ENCODE measurements at places on chromosomes 13 and 19. TPM values are rescaled to one million over a fixed set of nuclear protein-coding genes. Genes with fewer than 3 reads are reported as not detected.
A peak's percentile ranks its signal among the peaks of the same experiment; 100 is the strongest.

GRCh38 chr19:33186431-33187182 lies 7.5 kb upstream of the LRP3 start:
- DNase-seq: no peak
- peaks cover 10% of the 10 kb centered on the region for H3K27me3 ChIP-seq
- no peak overlapping the region for H3K27ac ChIP-seq
- H3K36me3 ChIP-seq: no peaks in the 10 kb centered on the region
- no peaks in the 10 kb centered on the region for H3K4me1 ChIP-seq

- H3K27ac ChIP-seq: no peak overlapping the region
- H3K4me3 ChIP-seq: peak overlapping the region; percentile 26
- DNase-seq: no peak
- H3K4me1 ChIP-seq: no peaks in the 10 kb centered on the region
Observed at GRCh38 chr19:23070353-23071146, 46.3 kb upstream of the ZNF730 start.

GRCh38 chr19:28656644-28657043 lies 556.3 kb downstream of the UQCRFS1 start:
- DNase-seq: no peak
- no peaks in the 10 kb centered on the region for H3K27me3 ChIP-seq
- H3K4me1 ChIP-seq: peaks cover 22% of the 10 kb centered on the region
- no peaks in the 10 kb centered on the region for H3K36me3 ChIP-seq
- H3K4me3 ChIP-seq: no peak overlapping the region

ZNF726 gene
- 10.5 TPM for total RNA-seq

C5AR2 gene
- 0.52 TPM for total RNA-seq

SIGLEC9 gene
- 1.9 TPM for total RNA-seq

DNA sequence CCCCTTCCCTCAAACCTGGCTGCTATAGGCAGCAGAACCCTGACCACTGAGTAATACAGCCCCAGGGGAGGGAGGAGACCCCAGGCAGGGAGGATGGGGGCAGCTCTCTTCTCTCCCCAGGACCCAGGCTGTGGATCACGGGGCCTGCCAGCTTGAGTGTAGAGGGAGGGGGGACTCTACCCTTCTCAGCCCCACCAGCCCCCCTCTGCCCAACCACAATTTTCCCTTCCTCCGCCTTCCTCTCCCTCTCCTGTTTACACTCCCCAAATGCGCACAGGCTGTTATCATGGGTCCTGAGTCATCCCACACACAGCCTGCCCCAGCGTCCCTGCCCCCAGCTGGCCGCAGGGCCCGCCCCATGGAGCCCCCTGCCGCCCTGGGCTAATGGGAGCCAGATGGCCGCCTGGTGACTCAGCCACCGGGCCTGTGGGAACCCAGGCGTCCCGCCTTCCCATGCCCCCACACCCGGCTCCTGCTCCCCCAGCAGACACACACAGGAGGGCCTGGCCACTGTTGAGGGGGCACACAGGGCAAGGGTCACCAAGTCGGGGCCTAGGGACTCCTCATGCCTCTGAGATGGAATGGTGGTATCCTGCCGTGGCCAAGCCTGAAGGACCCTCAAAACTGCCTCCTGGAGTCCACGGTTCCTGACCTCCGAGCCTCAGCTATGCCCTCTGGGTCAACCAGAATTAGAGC lies 13.6 kb downstream of the CCDC97 start:
- H3K36me3 ChIP-seq: peaks cover 70% of the 10 kb centered on the region
- H3K4me1 ChIP-seq: peaks cover 16% of the 10 kb centered on the region
- no peak overlapping the region for H3K27ac ChIP-seq

DNA sequence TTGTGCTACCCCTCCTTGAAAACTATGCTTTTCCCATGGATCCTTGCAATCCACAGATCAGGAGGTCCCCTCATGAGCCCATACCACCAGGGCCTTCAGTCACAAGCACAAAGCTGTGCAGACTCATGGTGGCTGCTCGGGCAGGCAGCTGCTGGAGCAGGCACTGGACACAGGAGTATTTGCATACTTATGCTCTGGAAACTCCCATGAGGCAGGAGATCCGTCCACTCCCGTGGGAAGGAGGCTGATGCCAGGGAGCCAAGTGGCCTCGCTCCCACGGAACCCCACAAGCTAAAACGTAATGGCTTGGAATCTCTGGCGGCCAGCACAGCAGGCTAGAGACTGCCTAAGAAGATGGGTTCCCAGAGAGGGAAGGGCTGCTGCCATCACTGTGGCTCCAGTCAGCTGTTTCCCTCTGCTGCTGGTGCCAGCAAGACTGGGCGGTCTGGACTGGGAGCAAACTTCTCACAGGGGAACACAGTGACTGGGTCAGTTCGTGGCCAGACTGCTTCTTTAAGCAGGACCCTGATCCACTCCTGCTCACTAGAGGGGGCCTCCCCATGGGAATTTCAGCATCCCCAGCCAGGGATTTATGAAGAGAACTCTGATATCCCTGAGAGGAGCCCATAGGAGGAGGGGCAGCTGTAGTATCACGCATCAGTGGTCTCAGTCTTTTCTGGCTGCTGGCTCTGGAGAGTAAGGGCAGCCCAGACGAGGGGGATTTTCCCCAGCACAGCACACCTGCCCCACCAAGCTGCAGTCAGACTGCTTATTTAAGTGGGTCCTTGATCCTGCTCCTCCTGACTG lies 370.3 kb upstream of the ATXN8OS start:
- H3K4me1 ChIP-seq: no peaks in the 10 kb centered on the region
- no peaks in the 10 kb centered on the region for H3K36me3 ChIP-seq
- H3K27me3 ChIP-seq: no peaks in the 10 kb centered on the region
- no peak for DNase-seq

SUGP1 gene
- total RNA-seq: 31.8 TPM

CLDN10 gene
- 0.94 TPM for total RNA-seq

MTUS2 gene
- total RNA-seq: 0.09 TPM

DNA sequence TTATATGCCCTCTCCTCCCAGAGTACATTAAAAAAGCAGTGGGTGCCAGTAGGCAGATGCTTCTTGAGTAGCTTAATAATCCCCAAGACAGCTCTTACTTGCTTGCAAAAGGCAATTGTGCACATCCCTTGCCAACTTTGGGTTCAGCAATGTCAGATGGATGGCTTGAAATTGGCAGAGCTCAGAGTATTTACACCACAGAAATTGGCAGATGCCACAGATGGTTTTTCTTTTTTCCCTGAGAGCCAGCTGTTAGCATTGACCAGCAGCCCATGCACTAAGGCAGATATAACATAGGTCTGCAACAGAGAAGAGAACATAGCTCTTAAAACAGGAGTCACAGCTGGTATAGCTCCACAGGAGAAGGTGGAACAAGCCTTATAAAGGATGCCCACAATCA lies 18.4 kb upstream of the RNASEH2B start:
- H3K27me3 ChIP-seq: no peaks in the 10 kb centered on the region
- peak overlapping the region; percentile 68 for H3K27ac ChIP-seq
- no peak for DNase-seq
- no peaks in the 10 kb centered on the region for H3K36me3 ChIP-seq
- peaks cover 39% of the 10 kb centered on the region for H3K4me1 ChIP-seq

DNA sequence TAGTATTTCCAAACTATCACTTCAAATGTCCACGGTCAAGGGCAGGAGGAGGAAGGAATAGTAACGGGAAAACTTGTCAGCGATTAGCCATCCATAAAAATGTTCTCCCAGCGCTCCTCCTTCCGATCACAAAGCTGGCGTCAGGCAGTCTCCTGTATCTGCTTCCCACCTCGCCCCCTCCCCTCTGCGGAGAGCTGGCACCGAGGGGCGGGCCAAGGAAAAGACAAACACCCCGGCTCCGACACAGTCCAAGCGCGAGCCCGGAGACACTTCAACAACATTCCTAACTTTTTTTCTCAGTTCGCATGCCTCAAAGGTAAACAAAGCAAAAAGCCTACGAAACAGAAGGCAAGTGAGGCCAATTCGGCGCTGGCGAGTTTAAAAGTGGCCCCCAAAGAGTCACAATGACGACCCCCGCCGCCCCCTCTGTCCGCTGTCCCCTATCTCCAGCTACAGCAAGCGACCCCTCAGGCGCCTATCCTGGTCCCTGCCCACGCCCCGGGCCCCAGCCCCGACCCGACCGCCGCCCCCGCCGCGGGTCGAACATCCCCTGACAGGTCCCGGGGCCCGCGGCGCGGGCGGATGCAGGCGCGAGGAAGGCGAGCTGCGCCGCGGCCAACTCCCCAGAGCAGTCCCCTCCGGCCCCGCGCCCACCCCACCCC lies 736 bp downstream of the SMAD9 start:
- H3K27ac ChIP-seq: no peak overlapping the region
- H3K4me1 ChIP-seq: peaks cover 6% of the 10 kb centered on the region

GRCh38 chr13:80083853-80084676 lies 256.9 kb downstream of the SPRY2 start:
- no peak overlapping the region for H3K27ac ChIP-seq
- no peaks in the 10 kb centered on the region for H3K4me1 ChIP-seq
- H3K27me3 ChIP-seq: no peaks in the 10 kb centered on the region
- H3K4me3 ChIP-seq: no peak overlapping the region
- H3K36me3 ChIP-seq: no peaks in the 10 kb centered on the region

C19orf85 gene
- not detected for total RNA-seq

ZNF548 gene
- 14.7 TPM for total RNA-seq

DNA sequence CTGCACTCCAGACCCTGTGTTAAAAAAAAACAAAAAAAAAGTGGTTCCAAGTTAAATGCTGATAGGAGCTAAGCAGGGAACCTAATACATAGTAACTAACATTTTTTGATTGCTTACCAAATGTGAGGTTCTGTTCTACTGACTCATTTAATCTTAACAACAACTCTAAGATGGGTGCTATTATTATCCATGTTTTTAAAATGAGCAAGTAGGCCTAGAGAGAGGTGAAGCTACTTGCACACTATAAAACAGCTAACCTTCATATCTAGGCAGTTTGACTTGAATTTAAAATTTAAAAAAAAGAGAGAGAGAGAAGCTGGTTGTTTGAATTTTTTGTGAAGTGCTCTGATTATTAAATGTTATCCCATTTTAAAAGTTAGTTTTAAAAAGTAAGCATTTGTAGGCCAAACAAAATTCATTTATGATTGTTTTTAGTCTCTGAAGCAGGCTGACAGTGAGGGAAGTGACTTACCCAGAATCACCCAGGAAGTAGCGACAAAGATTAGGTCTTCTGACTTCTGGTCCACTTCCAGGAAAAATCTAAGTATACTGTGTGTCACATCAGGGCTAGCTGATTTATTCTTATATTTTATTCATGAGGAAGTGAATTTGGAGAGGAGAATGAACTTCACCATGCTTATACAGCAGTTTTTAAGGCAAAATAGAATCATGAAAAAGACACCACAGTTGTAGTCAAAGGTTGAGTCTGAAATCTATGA lies 2.4 kb downstream of the SIGLECL1 start:
- no peak overlapping the region for H3K4me3 ChIP-seq
- no peaks in the 10 kb centered on the region for H3K27me3 ChIP-seq
- no peak overlapping the region for H3K27ac ChIP-seq
- no peak for DNase-seq
- no peaks in the 10 kb centered on the region for H3K4me1 ChIP-seq

DNA sequence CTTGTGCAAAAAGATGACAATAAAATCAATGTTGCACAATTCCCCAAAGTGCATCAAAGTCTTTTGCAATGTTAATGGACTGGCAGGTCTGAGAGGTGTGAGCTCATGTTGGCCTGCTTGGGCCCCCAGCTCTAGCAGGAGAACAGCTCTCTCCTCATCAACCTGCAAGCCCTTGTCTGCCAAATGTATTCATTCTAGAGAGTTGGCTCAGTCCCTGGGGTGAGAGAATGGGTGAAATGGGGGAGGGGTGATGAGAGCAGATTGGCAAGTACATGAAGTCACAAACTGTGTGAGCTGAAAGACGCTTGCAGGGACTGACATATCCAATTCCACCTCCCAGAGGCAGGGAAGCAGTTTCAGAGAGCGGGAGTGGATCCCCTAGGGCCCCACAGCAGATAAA lies 465.1 kb upstream of the ZNF507 start:
- no peak overlapping the region for H3K4me3 ChIP-seq
- H3K27ac ChIP-seq: no peak overlapping the region
- no peak for DNase-seq
- H3K27me3 ChIP-seq: no peaks in the 10 kb centered on the region

DNA sequence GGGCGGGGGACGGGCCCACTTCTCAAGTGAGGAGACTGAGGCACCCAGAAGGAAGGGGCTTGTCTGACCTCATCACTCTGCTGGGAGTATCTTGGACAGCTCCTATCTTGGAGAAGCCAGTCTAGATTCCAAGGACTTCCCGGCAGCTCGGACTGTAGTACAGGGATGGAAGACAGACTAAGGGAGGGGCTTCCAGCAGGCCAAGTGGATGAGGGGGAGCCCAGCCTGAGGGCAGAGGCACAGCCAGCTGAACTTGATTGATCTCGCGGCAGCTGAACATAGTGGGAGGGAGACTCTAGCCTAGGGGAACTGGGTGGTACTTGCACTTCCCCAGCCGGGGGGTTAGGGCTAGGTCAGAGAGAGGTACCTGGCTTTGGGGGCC lies 711 bp downstream of the CILP2 start:
- no peak overlapping the region for H3K27ac ChIP-seq
- peaks cover 16% of the 10 kb centered on the region for H3K4me1 ChIP-seq
- no peak overlapping the region for H3K4me3 ChIP-seq
- no peak for DNase-seq

DNA sequence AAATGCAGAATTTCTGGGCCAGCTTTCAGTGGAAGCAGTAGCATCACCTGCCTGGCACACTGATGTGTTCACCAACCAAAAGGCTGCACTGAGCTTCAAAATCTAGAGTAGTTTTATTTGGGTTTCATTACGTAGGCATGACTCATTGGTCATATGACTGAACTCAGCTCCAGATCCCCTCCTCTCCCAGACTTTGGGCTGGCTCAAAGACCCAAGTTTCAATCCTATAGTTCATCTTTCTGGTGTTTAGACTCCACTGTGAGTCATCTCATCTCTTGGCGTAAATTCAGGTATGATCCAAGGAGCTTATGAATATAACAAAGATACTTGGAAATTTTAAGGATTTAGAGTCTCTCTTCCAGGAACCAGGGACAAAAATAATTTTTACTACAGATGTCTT lies 17.7 kb downstream of the ZMYM5 start:
- no peak overlapping the region for H3K4me3 ChIP-seq
- peaks cover 18% of the 10 kb centered on the region for H3K36me3 ChIP-seq
- H3K27ac ChIP-seq: no peak overlapping the region

- DNase-seq: peak; percentile 43
- no peaks in the 10 kb centered on the region for H3K36me3 ChIP-seq
- H3K4me1 ChIP-seq: peaks cover 45% of the 10 kb centered on the region
- peaks cover 40% of the 10 kb centered on the region for H3K27me3 ChIP-seq
- no peak overlapping the region for H3K27ac ChIP-seq
Observed at GRCh38 chr19:15469513-15470297, 5.4 kb upstream of the RASAL3 start.

DNA sequence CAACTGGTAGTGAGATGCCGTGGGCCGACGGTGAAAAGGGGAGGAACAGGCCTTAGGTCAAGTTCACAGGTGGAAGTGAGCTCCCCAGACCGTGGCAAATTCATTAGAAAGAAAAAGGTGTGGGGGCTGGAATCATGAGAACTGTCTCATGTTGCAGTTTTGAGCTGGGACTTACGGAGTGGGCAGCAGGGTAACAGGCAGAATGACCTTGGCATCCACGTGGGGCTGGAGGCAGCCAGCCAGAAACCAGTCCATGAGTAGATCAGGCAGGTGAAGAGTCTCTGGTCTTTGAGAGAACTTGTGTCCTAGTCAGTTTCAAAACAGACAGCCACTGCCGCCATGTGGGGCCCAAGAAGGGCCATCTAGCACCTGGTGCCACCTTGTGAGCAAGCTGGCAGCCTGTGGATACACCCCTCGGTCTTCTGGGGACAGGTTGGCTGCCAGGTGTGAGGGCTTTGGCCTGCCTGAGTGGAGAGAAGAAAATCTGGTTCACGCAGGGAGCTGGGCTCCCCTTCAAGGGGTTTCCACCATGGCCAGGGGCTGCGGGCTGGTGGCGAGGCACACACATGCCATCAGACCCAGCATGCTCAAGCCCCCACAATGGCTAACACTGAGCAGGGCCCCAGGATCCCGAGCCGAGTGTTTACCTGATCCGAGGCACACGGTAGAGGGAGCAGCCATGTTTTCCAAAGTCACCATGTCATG lies 23.9 kb downstream of the TSSK6 start:
- H3K36me3 ChIP-seq: peaks cover 62% of the 10 kb centered on the region
- DNase-seq: no peak
- H3K4me1 ChIP-seq: peaks cover 27% of the 10 kb centered on the region
- H3K27me3 ChIP-seq: no peaks in the 10 kb centered on the region
- no peak overlapping the region for H3K4me3 ChIP-seq

Data from thymus (tissue), 14 donors.